ENCODE measurements at places on chromosomes 11 and 22.
A peak's percentile ranks its signal among the peaks of the same experiment; 100 is the strongest.

DNA sequence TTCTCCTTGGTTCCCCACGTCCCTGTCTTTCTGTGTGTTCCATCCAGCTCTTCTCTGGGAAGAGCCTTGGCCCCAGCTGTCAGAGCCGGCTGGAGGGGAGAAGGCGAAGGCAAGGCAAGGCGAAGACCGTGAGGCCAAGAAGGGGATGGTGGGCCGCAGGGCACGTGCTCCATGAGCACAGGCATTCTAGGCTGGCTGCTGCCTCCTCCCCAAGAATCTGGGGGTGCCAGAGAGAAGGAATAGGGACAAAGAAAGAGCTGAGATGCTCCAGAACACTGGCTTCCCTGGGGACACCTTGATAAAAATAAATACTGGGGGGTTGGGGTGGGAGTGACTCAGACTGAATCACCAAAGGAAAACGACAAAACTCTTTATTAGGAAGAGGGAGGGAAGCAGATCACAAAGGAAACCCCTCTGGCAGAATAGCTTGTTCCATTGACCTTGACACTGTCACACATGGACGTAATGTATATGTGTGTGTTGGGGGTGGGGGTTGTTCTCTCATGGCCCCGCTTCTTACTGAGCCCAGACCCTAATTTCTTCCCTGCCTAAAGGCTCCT is 52.5 kb downstream of the NECTIN1 start:
- H3K36me3 ChIP-seq, result peaks cover 54% of the 10 kb centered on the region
- no peak for ATAC-seq
- H3K4me3 ChIP-seq, result no peak overlapping the region

GRCh38 chr11:64951529-64951928 is 15.8 kb upstream of the GPHA2 start:
- no peaks in the 10 kb centered on the region for H3K36me3 ChIP-seq
- no peak for ATAC-seq
- no peak overlapping the region for H3K27ac ChIP-seq
- no peaks in the 10 kb centered on the region for H3K4me1 ChIP-seq
- H3K4me3 ChIP-seq, result no peak overlapping the region

- no peak overlapping the region for H3K4me3 ChIP-seq
- H3K27me3 ChIP-seq, result no peaks in the 10 kb centered on the region
- H3K36me3 ChIP-seq, result no peaks in the 10 kb centered on the region
- no peak for ATAC-seq
- no peak overlapping the region for H3K27ac ChIP-seq
- no peaks in the 10 kb centered on the region for H3K4me1 ChIP-seq
Observed at GRCh38 chr11:37110385-37110784, 512.3 kb upstream of the RAG2 start.

GRCh38 chr11:44759743-44760476 is 33.1 kb downstream of the TSPAN18 start:
- no peak overlapping the region for H3K4me3 ChIP-seq
- H3K27me3 ChIP-seq, result no peaks in the 10 kb centered on the region
- peaks cover 6% of the 10 kb centered on the region for H3K36me3 ChIP-seq
- peak overlapping the region; percentile 93 for H3K27ac ChIP-seq

- no peak within 1 kb of the TSS for H3K4me3 ChIP-seq
- H3K4me1 ChIP-seq, result no peaks in the 10 kb centered on the region
- ATAC-seq, result no peak
- H3K27me3 ChIP-seq, result no peaks in the 10 kb centered on the region
Observed at GRCh38 chr11:45906965-45907611, at the start of gene FREY1. FREY1 (minus strand) TSS chr11:45907271; CDS start chr11:45907245, 26 bp downstream.

- no peak overlapping the region for H3K4me3 ChIP-seq
- H3K36me3 ChIP-seq, result no peaks in the 10 kb centered on the region
- no peaks in the 10 kb centered on the region for H3K4me1 ChIP-seq
- H3K27ac ChIP-seq, result no peak overlapping the region
- H3K27me3 ChIP-seq, result no peaks in the 10 kb centered on the region
Observed at GRCh38 chr11:86228269-86229038, 16.1 kb upstream of the EED start.

DNA sequence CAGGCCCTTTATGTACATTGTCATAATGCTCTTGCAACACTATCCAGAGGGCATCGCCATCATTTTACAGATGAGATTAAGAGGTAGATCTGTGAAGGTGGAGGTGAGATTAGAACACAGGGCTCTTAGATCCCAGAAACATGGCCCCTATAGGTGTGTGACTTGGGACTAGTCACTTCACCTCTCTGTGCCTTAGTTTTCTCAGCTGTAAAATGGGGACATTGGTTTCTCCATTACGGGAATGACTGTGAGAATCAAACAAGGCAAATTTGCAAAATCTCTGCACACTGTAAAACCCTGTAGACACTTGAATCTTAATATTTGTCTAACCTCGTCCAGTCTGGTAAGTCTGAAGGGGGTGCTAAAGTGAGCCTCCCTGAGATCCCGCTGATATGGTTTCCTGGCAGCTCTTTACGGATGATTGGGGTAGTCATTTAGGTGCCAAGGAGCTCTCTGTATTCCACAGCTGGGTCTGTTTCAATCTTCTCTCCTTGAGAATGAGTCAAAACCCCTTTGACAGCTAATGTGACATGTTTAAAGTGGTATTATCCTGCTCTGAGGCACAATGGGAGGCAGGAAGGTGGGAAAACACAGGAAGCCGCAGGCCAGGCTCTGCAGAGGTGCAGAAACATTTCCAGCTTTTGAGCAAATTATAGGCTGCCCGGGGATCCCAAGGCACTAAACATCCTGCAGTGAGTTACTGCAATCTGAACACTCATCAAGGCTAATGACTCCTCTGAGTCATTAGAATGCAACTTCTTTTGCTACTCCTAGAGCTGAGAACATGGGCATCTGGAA is 140.8 kb downstream of the CCDC81 start:
- H3K36me3 ChIP-seq, result no peaks in the 10 kb centered on the region
- H3K4me1 ChIP-seq, result peaks cover 2% of the 10 kb centered on the region
- no peak overlapping the region for H3K4me3 ChIP-seq
- ATAC-seq, result no peak
- H3K27ac ChIP-seq, result no peak overlapping the region

- H3K27me3 ChIP-seq, result no peaks in the 10 kb centered on the region
- no peak overlapping the region for H3K4me3 ChIP-seq
- H3K27ac ChIP-seq, result no peak overlapping the region
- H3K4me1 ChIP-seq, result no peaks in the 10 kb centered on the region
- ATAC-seq, result no peak
- peaks cover 8% of the 10 kb centered on the region for H3K36me3 ChIP-seq
Observed at GRCh38 chr11:66864924-66865697, 8.2 kb downstream of the LRFN4 start.

- H3K4me3 ChIP-seq, result no peak overlapping the region
- no peak overlapping the region for H3K27ac ChIP-seq
- H3K4me1 ChIP-seq, result no peaks in the 10 kb centered on the region
- no peaks in the 10 kb centered on the region for H3K36me3 ChIP-seq
- no peaks in the 10 kb centered on the region for H3K27me3 ChIP-seq
- ATAC-seq, result no peak
Observed at GRCh38 chr11:102553835-102554282, 23.3 kb upstream of the MMP7 start.

DNA sequence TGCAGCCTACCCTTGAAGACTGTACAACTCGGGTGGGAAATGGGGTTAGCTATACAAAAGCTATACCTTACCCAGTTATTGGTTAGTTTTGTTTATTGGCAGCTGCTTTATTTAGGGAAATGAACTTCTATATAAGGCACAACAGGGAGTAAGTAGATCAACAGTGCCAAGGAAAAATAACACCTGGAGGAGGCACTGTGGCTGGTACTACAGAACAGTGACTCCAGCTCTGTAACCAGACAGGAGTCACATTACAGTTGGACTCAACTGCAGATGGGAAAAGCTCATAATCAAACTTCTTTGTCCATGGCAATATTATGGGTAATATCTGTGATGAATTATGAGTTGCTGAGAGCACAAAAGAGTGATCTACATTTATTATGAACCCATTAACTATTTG is 14.0 kb downstream of the P4HA3 start:
- no peaks in the 10 kb centered on the region for H3K4me1 ChIP-seq
- H3K4me3 ChIP-seq, result no peak overlapping the region
- H3K36me3 ChIP-seq, result no peaks in the 10 kb centered on the region
- H3K27me3 ChIP-seq, result no peaks in the 10 kb centered on the region
- ATAC-seq, result no peak
- no peak overlapping the region for H3K27ac ChIP-seq

GRCh38 chr11:120209746-120210625 is 846 bp upstream of the OAF start:
- peaks cover 66% of the 10 kb centered on the region for H3K4me1 ChIP-seq
- no peaks in the 10 kb centered on the region for H3K27me3 ChIP-seq
- H3K4me3 ChIP-seq, result peak overlapping the region; percentile 53
- H3K36me3 ChIP-seq, result no peaks in the 10 kb centered on the region
- ATAC-seq, result no peak
- H3K27ac ChIP-seq, result peak overlapping the region; percentile 19

DNA sequence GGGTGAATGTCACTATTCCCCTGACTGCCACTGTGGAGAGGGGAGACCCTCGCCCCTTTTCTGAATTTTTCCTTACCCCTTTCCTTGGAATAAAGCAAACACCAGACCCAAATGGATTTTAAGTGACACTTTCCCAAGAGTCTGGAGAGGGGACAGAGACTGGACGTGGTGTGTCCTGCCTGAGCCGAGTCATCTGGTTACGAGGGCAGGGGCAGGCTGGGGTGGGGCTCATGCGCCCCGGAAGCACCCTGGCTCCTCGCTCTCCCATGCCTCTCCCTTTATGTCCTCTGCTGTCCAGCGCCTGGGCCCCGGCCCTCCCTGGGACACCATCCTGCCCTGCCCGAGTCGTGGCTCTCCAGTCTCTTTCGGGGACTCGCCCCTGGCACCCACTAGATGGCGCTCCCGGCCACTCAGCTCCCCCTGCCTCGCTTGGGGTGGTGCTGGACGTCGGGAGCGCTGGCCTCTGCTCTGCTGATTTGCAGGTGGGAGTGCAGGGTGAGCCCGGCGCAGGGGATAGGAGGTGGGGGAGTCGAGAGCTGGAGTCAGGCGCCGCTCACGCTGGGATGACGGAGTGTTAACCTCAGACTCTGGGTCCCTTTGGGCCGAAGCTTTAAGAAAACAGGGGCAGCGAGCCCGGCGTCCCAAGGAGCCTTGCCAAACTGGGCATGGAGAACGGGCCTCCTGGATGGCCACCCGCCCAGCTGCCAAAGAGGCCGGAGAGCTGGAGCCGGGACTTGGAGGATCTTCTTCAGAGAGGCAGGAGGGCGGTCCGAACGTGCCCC is 89.8 kb downstream of the RPS6KA4 start:
- peak overlapping the region; percentile 43 for H3K27ac ChIP-seq
- H3K36me3 ChIP-seq, result no peaks in the 10 kb centered on the region
- peaks cover 17% of the 10 kb centered on the region for H3K4me1 ChIP-seq
- H3K27me3 ChIP-seq, result peaks cover 42% of the 10 kb centered on the region
- ATAC-seq, result peak; percentile 92
- no peak overlapping the region for H3K4me3 ChIP-seq

GRCh38 chr22:35257002-35257320 is 332 bp upstream of the HMGXB4 start:
- peak overlapping the region; percentile 71 for H3K4me3 ChIP-seq
- peak overlapping the region; percentile 97 for H3K27ac ChIP-seq
- peaks cover 1% of the 10 kb centered on the region for H3K27me3 ChIP-seq
- no peaks in the 10 kb centered on the region for H3K4me1 ChIP-seq

GRCh38 chr11:93939084-93939760 is 81.9 kb upstream of the HEPHL1 start:
- ATAC-seq, result no peak
- H3K36me3 ChIP-seq, result no peaks in the 10 kb centered on the region
- H3K4me1 ChIP-seq, result no peaks in the 10 kb centered on the region
- no peak overlapping the region for H3K4me3 ChIP-seq
- no peaks in the 10 kb centered on the region for H3K27me3 ChIP-seq

GRCh38 chr11:131099013-131099412 is 182.7 kb upstream of the SNX19 start:
- ATAC-seq, result no peak
- H3K27ac ChIP-seq, result no peak overlapping the region
- H3K4me3 ChIP-seq, result no peak overlapping the region

DNA sequence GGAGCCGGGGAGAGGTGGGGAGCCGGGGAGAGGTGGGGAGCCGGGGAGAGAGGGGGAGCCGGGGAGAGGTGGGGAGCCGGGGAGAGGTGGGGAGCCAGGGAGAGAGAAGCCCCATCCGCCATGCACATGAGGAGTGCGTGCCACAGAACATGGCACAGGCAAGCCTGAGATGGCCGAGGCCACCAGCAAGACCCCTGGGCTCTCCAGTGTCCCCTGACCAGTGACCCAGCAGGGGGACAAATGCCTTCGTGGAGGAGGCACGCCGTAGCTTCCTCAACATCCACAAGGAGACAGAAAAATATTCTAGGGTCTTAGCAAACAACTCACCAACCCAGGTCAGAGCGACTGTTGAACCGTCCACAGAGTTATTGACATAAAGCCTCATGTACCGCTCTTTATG is 618.8 kb downstream of the TBC1D22A start:
- H3K36me3 ChIP-seq, result no peaks in the 10 kb centered on the region
- ATAC-seq, result no peak
- H3K4me1 ChIP-seq, result no peaks in the 10 kb centered on the region
- H3K27me3 ChIP-seq, result peaks cover 58% of the 10 kb centered on the region
- H3K27ac ChIP-seq, result no peak overlapping the region

GRCh38 chr22:32999039-32999815 is 59.0 kb downstream of the SYN3 start:
- H3K36me3 ChIP-seq, result no peaks in the 10 kb centered on the region
- H3K4me1 ChIP-seq, result peaks cover 38% of the 10 kb centered on the region
- ATAC-seq, result no peak
- H3K27ac ChIP-seq, result no peak overlapping the region
- H3K4me3 ChIP-seq, result no peak overlapping the region

DNA sequence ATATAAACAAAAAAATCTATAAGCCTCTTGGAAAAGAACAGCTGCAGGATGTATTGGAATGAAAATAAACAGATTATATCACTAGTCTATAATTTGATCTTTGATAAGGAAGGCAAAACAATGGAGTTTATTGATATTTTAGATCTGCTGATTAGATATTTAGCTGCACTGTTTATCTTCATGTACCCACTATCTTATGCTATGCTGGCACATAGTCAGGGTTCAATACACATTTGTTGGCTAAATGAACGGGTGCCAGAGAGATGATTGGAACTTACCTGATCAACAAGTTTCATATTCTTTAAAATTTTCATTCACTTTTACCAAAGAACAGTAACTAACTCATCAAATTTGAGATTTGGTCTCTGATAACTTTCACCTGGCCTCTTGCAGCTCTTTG is 26.9 kb downstream of the MMP20 start:
- H3K27me3 ChIP-seq, result no peaks in the 10 kb centered on the region
- no peaks in the 10 kb centered on the region for H3K36me3 ChIP-seq
- no peak overlapping the region for H3K4me3 ChIP-seq
